COR-L47 (cell line): ENCODE measurements at places on chromosomes 13 and 19.

DNA sequence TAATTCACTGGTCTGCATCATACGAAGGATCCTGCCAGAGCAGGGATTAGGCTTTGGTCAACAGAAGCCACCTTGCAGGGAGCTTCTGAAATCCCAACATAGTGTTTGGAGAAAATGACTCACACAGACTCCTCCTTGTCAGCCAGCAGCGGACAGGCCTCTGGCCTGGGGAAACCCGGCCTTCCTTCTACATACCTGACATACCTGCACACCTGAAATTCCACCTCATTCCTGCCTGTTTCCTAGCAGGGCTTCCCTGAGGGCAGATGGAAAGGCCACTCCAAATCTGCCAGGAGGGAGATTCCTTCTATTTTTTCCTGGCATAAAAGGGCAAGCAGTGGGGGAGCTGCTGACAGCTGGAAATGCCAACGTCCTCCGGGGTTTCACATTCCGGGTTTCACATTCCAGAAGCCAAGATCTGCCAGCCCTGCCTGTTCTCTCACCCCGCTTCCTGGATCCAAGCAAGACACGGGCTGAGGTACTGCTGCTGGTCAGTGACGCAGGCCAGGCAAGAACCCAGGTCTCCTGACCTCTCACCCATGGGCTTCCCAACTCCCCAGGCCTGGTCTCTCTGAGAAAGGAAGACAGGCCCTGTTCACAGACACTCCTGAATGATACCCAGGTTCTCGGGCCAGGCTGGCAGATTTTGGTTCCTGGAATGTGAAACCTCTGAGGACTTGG is 18.2 kb upstream of the IGFL1 start:
- DNase-seq: no peak

DNA sequence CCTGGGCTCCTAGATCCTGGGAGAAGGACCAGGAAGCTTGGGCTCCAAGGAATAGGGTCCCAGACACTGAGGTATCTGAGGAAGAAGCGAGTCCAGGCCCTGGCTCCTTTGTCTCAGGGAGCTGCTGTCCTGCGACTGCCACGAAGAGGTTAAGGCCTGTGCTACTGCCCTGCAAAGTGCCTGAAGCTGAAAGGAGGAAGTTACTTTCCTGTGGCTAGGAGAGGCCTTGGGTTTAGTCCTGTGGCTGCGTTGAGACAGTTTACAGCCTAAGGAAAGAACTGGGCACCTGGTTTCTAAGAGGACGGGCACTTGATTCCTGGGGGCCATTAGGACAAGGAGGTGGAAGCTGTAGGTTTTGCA is 2.8 kb downstream of the MYADM start:
- DNase-seq: no peak

DNA sequence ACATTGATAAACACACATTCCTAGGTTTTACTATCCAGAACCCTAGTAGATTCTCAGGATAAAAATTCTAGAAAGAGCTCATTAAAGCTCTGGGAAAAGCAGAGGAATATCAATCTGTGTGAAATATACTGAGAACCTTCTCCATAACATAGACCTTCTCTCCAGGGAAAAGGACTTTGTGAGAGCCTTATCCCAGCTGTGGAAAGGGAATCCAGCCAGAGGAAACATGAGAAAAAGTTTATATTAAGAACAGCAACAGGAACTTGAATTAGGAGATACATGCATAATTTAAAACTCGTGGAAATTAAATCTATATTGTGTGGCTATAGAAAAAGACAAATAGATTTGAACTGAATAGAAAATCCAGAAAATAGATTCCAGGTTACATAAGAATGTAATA is 1639.9 kb downstream of the EFNB2 start:
- DNase-seq: no peak

DNA sequence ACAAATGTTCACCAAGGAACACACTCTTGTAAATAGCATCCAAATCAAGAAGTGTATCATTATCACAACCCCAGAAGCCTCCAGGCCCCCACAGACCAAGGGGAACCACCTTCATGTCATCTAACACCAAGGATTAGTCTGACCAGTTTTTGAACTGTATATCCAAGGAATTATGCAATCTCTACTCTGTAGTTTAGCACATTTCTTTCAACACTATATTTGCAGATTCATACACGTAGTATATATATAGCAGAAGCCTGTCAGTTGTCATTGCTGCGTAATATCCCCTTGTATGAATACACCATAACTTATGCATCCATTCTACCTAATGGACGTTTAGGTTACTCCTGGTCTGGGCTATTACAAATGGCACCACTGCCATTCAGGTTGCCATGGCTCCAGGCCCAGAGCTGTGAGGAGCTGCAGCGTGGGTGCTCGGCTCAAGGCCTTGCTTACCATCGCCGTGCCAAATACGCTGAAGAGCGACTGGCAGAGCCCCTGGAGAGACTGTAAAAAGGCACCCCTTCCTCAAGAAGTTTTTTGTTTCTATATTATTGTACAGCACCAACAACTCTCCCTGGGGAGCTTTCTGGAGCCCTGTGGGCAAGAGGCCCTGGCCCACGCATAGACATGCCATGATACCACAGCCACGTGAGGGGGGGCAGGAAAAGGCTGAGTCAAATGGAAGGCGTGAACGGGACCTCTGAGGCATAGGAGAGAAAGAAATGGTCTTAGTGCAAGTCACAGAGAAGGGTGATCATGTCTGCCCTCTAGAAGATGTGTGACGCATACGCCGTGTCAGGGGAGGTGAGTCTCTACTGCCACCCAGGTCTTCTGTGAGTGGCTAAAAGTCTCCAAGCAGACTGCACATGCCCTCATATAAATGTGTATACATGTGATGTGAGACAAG is 10.8 kb downstream of the LATS2 start:
- no peak for DNase-seq

- no peak for DNase-seq
These were observed 51.7 kb upstream of the EEF1AKMT1 start for GRCh38 chr13:20825477-20825875.

GRCh38 chr19:48797103-48797502 is 13.7 kb downstream of the BCAT2 start:
- DNase-seq: no peak

DNA sequence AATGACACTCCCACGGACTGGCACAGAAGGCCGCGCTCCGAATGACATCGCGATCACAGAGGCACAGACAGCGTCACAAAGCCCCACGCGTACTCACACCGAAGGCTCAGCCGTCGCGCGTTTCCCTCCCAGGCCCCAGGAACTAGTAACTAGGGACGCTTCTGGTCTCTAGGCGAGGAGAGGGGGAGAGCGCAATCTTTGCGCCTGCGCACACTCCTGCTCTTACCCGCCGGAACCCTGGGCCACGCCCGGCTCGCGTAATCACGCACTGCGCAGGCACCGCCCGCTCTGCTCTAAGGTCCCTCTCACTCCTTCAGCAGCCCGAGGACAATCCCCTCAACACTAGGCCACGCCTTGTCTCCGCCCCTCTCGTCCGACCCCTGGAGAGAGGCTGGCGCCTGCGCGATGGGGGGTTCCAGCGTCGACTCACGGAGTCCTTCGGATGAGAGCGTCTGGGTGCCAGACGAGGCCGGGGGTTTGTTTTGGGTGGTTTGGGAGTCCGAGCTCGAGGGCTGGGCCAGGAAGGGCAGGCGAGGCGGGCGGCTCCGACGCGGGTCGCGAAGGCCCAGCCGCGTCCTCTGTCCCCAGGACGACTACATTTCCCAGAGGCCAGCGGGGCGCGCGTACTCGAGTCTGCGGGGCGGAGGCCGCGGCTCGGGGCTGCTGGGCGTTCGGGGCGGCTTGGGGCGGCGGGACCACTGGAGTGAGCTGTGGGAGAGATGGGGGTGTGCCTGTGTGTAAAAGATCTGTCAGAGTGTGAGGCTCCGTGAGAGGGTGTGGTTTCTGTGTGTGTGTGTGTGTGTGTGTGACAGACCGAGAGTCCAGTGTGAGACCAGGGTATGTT is at the start of gene ZNF471:
ZNF471 (plus strand) TSS at position 410 of the 844 bp plus-strand sequence. CDS start 3,717 bp downstream, outside the sequence.
- DNase-seq: peak; percentile 77

- no peak for DNase-seq
These were observed 348.5 kb downstream of the RFC3 start for GRCh38 chr13:34166406-34166805.

DNA sequence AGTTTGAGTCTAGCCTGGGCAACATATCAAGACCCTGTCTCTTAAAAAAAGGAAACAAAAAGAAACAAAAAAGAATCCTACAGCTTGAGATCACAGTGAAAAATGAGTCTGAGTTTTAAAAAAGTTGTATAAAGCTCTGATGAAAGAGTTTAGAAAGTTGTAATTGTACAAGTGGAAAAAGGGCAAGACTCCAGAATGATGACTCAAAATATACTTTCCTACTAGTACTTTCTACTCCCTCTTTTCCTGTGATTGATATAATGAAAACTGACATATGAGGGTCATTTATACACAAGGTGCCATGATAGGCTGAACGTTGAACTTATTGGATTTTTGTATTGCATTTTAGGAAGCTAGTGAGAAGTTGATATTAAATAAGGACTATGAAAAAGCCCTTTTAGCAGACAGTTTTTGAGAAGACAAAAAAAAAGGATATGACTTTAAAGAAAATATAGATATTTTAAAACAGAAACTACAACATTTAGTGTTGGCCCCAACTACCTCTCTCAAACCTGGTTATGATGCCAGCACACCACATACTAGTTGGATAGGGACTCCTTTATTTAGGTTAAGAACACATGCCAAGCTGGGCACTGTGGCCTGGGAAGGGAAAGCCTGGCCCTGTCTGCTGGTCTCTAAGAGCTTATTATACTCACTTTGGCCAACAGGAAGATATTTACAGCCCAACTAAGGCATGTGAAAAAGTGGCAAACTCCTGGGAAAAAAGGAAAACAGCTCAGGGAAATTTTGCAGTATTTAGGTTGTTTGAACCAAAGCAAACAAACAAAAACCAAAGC is 116.6 kb downstream of the KL start:
- DNase-seq: no peak

- DNase-seq: no peak
These were observed 4.7 kb downstream of the CCDC8 start for GRCh38 chr19:46408664-46409039.

- no peak for DNase-seq
These were observed 228.8 kb upstream of the STARD13 start for GRCh38 chr13:33514362-33514761.

- DNase-seq: no peak
These were observed 39.6 kb upstream of the RANBP3 start for GRCh38 chr19:6017576-6017975.

DNA sequence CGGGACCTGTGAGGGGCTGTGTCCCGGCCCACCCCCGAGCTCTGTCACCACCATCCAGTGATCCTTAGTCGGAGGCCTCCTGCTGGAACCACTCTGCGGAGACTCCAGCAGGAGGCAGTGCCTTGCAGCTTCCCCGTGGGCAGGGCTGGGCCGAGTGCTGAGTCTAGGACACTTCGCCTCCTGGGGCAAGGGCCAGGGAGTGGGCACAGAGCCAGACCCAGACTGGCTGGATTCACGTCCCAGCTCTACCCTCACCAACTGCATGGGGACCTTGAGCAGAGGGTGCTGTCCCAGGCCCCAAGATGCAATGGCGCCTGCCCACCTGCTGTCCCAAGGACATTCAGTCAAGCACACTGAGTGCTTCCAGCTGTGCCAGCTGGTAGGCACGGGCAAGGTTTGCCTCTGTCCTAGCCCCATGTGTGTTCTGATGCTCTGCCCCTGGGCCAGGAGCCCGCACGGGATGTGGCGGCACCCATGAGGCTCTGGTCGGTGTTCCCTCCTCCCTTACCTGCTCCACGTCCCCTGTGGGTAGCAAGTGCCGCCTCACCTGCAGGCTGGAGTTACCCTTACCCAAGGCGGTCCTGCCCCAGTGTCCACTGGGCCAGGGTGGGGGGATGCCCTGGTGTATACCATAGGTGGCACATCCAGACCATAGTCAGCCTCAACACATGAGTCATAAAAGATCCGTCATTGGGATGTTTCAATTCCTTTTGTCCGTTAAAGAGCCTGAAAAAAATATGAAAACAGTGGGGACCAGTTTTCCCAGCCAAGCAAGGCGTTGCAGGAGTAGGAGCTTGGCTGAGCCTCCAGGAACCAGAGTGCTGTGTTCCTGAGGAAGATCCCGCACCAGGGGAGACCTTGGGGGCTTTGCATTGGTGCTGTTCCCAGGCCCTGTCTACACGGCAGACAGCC is 7.4 kb downstream of the FZR1 start:
- DNase-seq: no peak

DNA sequence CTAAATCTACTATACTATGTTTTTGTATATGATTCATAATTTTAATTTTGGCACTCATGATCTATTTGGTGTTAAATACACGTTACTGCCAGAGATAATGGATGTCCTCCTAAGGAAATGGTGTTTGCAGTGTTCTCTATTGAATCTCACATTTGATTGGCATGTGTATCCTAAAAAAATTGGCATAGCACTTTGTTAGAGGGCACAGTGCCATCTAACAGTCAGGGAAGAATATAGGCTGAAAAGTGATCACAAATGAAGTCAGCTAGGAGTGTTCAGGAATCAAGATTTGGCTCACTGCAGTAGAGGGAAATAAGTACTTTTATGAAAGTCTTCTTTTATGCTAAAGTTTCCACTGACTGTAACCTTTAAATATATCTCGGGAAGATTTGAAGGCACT is 624.6 kb downstream of the GPC6 start:
- peak; percentile 77 for DNase-seq

GRCh38 chr13:76481738-76482137 is 404.5 kb downstream of the KCTD12 start:
- DNase-seq: no peak

DNA sequence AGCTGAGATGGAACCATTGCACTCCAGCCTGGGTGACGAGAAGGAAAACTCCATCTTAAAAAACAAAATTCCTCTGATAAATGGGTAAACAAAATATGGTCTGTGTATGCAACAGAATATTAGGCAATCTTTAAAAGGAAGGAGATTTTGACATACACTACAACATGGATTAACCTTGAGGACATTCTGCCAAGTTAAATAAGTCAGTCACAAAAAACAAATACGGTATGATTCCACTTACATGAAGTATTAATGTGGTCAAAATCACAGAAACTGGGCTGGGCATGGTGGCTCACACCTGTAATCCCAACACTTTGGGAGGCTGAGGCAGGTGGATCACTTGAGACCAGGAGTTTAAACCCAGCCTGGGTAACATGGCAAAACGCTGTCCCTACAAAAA is 3.0 kb upstream of the ZNF444 start:
- no peak for DNase-seq

DNA sequence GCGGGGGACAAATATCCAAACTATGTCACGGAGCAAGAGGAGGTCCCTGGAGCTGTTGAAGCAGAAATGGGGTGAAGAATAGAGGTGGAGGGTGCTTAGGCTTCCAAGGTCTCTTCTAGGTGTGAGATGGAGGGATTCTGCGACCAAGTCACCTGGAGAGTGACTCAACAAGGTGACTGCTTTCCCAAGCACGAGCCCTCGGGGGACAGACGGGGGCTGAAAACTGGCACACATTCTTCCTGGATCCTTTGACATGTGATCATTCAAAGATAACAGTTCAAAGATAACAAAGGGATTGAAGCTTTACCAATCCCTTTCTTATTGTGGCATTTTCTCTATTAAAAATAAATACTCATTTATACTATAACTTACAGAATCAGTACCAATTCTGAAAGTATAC is 2.2 kb upstream of the TEX101 start:
- no peak for DNase-seq
